Pancreas (tissue), 10 donors: ENCODE measurements at places on chromosomes 13 and 19. TPM values are rescaled to one million over a fixed set of nuclear protein-coding genes. Genes with fewer than 3 reads are reported as not detected.

Gene PRR20C
- not detected for total RNA-seq

DNA sequence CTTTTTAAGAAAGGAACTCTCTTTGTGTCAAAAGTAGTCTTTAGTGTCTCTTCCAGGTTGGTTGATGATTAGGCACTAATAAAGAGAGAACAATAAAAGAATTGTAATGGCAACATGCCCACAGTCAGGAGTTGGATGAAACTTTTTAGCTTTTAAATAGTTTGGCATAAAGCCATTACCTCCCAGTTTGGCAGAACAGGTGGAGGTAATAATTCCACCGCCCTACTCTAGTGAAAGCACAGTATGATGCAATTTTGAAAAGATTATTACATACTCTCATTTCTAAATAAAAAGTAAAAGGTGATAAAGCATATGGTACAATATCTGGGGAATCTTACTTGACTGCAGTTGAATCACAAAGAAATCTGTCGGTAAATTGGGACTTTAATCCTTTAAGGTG is 497.6 kb downstream of the SUCLA2 start:
- no peaks in the 10 kb centered on the region for H3K4me1 ChIP-seq
- no peak overlapping the region for H3K4me3 ChIP-seq
- no peak for DNase-seq
- H3K27ac ChIP-seq = no peak overlapping the region
- H3K36me3 ChIP-seq = no peaks in the 10 kb centered on the region
- H3K27me3 ChIP-seq = no peaks in the 10 kb centered on the region

DNA sequence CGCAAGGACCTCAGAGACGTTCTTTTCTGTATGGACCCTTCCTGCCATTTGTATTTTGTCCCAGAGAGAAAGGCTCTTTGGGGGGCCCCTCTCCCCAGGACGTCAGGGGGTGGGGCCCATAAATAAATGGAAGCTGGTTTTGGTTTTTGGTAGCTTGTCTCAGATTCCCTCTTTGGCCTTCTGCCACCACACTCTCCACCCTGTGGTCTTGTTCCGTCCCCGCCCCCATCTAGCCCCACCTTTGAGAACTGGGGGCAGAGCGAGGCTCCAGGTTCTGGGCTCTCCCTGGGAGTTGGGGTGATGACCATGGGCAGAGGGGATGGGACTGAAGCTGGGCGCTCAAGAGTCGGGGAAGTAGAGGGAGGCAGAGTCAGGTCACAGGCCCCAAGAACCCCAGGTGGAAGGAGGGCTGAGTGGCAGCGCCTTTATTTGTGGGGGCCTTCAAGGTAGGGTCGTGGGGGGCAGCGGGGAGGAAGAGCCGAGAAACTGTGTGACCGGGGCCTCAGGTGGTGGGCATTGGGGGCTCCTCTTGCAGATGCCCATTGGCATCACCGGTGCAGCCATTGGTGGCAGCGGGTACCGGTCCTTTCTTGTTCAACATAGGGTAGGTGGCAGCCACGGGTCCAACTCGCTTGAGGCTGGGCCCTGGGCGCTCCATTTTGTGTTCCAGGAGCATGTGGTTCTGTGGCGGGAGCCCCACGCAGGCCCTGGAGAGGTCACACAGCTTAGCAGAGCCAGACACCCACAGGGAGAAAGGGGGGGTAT is 3.3 kb downstream of the ISYNA1 start:
- no peak overlapping the region for H3K4me3 ChIP-seq
- H3K27ac ChIP-seq = no peak overlapping the region
- no peaks in the 10 kb centered on the region for H3K36me3 ChIP-seq
- no peaks in the 10 kb centered on the region for H3K27me3 ChIP-seq

DNA sequence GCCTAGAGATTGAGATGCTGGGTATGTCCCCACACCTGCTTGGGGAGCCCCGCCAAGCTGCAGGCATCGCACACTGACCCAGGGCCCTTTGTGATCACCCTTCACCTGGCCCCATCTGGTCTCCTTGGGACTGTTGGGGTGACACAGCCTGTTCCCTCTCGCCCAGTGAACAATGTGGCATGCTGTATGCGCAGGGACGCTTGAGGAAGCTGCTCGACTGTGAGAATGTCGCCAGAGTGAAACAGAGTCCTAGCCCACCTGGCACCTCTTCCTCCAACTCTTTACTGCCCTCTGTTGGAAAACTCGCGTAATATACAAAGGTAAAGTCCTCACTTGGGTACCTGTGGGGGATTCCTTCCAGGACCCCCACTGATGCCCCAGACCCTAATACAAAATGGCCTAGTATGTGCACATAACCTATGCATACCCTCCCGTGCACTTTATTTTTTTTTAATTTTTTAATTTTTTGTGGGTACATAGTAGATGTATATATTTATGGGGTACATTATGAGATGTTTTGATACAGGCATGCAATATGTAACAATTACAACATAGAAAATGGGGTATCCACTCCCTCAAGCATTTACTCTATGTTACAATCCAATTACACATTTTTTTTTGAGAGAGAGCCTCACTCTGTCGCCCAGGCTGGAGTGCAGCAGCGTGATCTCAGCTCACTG is 9.0 kb downstream of the BLOC1S3 start:
- H3K27me3 ChIP-seq = no peaks in the 10 kb centered on the region
- no peak overlapping the region for H3K27ac ChIP-seq
- no peak for DNase-seq
- H3K4me1 ChIP-seq = no peaks in the 10 kb centered on the region

GRCh38 chr19:6392221-6393073 is 517 bp downstream of the GTF2F1 start:
- peak overlapping the region; percentile 84 for H3K27ac ChIP-seq
- H3K27me3 ChIP-seq = no peaks in the 10 kb centered on the region
- DNase-seq = no peak
- no peaks in the 10 kb centered on the region for H3K36me3 ChIP-seq

DNA sequence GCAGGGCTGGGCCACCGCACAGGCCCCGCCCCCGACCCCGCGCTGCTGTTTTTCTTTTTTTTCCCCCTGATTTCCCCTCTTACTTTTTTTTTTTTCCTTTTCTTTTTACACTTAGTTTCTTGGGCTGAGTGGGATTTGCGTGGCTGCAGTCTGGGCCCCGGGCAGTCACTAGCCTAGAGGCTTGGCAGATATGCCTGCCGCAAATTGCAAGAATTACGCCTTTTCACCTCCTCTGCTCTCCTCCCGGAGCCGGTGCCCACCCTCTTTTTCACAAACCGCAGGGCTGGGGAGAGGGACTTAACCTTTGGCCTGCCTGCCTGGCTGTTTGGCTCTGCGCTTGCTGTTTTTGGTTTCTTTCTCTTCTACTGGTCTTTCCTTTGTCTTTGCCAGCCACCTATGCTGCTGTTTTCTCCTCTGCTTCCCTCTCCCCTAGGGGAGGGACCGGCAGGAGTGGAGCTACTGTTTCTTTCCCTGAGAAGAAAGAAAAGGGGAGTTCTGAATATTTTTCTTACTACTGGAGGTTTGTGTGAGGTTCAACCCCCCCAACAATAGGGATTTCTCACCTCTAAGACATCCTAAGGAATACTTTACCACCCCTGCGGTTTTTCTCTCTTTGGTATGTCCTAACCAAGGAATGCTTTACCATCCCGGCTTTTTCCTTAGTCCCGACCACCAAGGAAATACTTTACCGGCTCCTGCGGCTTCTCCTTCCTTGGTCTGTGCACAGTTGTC is 11.0 kb downstream of the ZNF552 start:
- H3K27ac ChIP-seq = peak overlapping the region; percentile 20
- no peak for DNase-seq
- H3K4me3 ChIP-seq = peak overlapping the region; percentile 24
- H3K27me3 ChIP-seq = no peaks in the 10 kb centered on the region

Gene CEACAM19
- total RNA-seq = 3.1 TPM

DNA sequence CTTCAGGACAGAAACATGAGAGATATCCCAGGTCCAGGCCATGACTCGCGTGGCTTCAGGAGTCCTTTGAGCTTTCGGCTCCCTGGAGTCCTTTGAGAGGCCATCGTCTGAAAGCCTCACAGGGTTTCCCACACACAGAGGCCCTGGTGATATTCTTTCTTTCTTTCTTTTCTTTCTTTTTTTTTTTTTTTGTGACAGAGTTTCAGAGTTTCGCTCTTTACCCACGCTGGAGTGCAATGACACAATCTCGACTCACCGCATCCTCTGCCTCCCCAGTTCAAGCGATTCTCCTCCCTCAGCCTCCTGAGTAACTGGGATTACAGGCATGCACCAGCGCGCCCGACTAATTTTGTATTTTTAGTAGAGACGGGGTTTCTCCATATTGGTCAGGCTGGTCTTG is 5.5 kb downstream of the SIN3B start:
- H3K4me3 ChIP-seq = no peak overlapping the region
- no peaks in the 10 kb centered on the region for H3K27me3 ChIP-seq
- no peak overlapping the region for H3K27ac ChIP-seq

DNA sequence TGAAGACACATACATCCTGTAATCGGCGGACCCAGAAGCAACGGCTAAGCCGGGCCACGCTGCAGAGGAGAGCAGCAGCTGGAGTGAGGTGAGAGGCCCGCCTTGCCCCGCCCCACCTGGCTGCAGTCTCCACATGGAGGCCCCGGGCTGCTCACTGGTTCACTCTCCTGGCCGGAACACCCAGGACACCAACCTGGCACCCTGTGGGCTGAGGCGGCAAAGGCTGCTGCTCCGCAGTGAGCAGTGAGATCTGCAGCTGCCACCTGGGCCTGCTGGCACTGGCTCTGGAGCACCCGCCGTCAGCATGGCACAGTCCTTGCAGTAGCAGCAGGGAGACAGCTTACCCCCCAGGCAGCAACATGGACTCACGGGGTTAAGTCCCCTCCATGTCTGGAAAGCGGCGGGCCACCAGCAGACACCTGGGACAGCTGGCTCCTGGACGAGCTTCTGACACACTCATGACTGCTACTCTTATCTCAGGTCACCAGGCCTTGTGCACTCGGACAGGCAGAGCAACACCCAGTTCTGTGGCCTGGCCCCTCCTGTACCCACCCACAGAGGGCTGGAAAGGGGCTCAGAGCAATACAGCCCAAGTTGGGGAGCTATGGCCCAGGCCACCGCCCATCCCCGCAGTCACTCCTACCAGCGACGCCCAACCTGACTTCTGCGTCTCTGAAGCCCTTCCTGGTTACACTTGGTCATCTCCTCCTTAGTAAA is 13.2 kb upstream of the KPTN start:
- no peak overlapping the region for H3K4me3 ChIP-seq
- no peak for DNase-seq
- no peaks in the 10 kb centered on the region for H3K4me1 ChIP-seq
- no peak overlapping the region for H3K27ac ChIP-seq
- H3K36me3 ChIP-seq = peaks cover 14% of the 10 kb centered on the region

GRCh38 chr19:16333001-16333586 is 8.5 kb downstream of the KLF2 start:
- DNase-seq = no peak
- H3K4me3 ChIP-seq = no peak overlapping the region
- no peaks in the 10 kb centered on the region for H3K36me3 ChIP-seq
- no peaks in the 10 kb centered on the region for H3K27me3 ChIP-seq

DNA sequence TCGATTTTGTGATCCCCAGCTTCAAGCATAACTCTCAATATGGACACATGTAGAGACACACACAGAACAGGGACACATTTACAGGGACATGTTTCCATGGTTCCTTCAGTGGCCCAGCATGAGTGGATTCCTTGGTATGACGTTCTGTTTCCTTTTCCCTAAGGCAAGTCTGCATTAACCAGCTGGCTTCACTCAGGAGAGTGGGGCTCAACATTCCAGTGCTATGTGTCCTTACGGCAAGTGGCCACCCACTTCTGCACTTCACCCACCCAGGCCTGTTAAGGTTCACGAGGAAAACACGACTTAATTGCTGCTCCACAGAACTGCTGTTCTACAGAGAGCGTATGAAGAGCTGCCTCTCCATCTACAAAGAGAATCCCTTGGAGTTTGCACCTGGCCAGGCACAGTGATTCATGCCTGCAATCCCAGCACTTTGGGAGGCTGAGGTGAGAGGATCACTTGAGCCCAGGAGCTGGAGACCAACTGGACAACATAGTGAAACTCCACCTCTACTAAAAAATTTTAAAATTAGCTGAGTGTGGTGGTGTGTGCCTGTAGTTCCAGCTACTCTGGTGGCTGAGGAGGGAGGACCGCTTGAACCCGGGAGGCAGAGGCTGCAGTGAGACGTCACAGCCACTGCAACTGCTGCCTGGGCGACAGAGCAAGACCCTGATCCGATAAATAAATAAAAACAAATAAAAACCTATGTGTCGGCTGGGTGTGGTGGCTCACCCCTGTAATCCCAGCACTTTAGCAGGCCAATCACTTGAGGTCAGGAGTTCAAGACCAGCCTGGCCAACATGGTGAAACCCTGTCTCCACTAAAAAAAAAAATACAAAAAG is 32.5 kb downstream of the BRD4 start:
- no peaks in the 10 kb centered on the region for H3K27me3 ChIP-seq
- H3K4me3 ChIP-seq = no peak overlapping the region
- H3K36me3 ChIP-seq = no peaks in the 10 kb centered on the region
- H3K4me1 ChIP-seq = peaks cover 25% of the 10 kb centered on the region

DNA sequence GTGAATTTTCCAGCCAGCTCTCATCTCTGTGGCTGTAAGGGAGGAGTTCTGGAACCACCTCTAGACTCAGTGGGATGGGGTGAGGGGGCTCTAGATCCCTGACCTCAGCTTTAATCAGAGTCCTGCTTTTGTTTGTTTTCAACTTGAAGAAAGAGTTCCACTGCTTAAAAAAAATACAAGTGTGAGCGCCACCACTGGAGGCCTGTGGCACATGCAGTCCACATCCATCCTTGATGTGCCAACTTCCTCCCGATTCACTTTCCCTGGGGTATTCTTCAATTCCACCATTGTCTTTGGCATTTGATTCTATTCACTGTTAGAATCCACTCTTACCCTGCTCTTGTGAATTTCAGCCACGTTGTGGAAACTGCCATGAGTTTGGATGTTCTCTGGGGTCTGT is 62.4 kb upstream of the GJB6 start:
- no peaks in the 10 kb centered on the region for H3K27me3 ChIP-seq
- H3K4me1 ChIP-seq = no peaks in the 10 kb centered on the region
- no peaks in the 10 kb centered on the region for H3K36me3 ChIP-seq
- H3K27ac ChIP-seq = no peak overlapping the region

Gene KLF1
- 0.22 TPM for total RNA-seq

GRCh38 chr13:113889467-113889866 is 25.6 kb upstream of the GAS6 start:
- H3K27ac ChIP-seq = no peak overlapping the region
- no peaks in the 10 kb centered on the region for H3K36me3 ChIP-seq
- no peak for DNase-seq

GRCh38 chr19:46859637-46860124 is 1.1 kb upstream of the ARHGAP35 start:
- H3K4me1 ChIP-seq = peaks cover 13% of the 10 kb centered on the region
- peak overlapping the region; percentile 98 for H3K27ac ChIP-seq
- no peaks in the 10 kb centered on the region for H3K27me3 ChIP-seq
- H3K36me3 ChIP-seq = no peaks in the 10 kb centered on the region

- H3K4me3 ChIP-seq = no peak overlapping the region
- peaks cover 19% of the 10 kb centered on the region for H3K36me3 ChIP-seq
- no peaks in the 10 kb centered on the region for H3K4me1 ChIP-seq
- no peak overlapping the region for H3K27ac ChIP-seq
- no peak for DNase-seq
- no peaks in the 10 kb centered on the region for H3K27me3 ChIP-seq
These were observed 21.8 kb downstream of the DCAF15 start for GRCh38 chr19:13974073-13974472.

DNA sequence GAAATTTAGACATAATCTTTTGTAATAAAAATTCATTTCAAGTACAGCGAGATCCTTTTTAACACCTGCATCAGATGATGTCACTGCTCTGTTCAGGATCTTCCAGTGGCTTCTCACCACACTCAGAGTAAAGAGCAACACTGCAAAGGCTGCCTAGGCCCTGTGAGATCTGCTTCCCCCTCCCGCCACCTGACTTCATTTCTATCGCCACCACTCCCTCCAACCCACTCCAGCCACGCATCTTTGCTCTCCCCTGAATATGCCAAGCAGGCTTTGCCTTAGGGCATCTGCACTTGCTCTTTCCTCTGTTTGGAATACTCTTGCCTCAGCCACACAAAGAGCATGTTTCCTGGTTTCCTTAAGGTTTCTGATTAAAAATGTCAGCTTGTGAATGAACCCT is 58.3 kb downstream of the MBNL2 start:
- H3K4me3 ChIP-seq = no peak overlapping the region
- H3K4me1 ChIP-seq = peaks cover 8% of the 10 kb centered on the region
- no peak for DNase-seq
- H3K27me3 ChIP-seq = no peaks in the 10 kb centered on the region
